ENCODE measurements at places on chromosomes 6 and 20.

GRCh38 chr6:14216946-14217684 is 99.5 kb downstream of the CD83 start:
- no peak for DNase-seq

DNA sequence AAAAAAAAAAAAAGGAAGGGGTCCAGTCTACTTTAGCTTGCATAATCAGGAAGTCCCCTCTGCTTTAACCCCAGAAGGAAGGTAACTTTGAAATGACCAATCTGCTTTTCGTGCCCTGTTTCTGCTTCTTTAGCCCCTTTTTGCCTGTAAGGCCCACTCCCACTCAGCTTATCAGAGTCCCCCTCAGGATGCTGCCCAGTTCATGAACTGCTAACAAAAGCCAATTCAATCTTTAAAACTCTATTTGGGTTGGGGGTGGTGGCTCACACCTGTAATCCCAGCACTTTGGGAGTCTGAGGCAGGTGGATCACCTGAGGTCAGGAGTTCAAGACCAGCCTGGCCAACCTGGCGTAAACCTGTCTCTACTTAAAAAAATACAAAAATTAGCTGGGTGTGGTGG is 12.3 kb downstream of the GHRH start:
- no peak for DNase-seq

DNA sequence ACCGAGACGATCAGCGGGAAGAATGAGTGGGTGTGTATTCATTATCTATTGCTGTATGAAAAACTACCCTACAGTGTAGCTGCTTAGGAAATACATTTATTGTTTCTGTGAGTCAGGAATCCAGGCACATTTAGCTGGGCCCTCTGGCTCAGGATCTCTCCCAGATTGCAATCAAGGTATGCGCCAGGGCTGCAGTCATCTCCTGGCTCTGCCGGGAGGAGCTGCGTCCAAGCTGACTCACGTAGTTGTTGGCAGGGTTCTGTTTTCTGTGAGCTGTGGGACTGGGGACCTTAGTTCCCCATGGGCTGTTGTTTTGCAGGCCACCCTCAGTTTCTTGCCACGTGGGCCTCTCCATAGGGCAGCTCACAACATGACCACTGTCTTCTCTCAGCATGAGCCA is 68.2 kb upstream of the FUCA2 start:
- DNase-seq = no peak

DNA sequence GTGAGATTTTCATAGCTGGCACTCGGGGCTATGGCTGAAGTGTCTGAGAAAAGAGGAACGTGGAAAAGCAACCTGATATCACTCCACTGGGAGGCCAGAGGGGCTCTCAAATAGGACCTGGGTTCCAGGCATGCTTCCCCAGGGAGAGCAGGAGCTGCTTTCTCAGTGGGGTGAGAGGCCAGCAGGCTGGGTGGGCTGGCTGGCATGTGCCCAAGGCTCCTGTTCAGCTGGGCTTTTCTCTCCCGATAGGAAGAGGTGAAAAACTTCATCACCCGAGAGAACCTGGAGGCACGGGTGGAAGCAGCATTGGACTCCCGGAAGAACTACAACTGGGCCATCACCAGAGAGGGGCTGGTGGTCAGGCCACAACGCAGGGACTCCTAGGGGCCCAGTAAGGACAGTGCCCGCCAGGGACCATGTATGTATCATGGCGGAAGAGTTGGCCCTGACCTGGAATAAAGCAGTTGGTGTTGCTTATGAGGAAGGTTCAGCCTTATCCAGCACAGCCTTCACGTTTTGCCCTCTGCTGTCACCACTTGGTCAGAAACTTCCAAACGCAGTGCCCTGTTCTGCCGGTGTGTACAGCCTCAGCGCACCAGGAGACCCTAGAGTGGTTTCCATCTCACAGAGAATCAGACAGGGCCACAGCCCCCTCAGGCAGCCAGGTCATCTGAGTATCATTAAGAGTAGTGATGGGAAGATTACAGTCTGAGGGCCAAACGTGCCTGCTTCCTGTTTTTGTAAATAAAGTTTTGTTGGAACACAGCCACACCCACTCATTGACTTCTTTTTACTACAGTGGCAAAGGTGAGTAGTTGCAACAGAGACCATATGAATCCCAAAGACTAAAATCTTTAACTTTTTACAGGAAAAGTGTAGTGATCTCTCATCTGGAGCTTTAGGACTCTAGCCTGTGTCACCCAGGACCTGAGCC is 1.9 kb downstream of the MRPS26 start:
- DNase-seq = no peak

DNA sequence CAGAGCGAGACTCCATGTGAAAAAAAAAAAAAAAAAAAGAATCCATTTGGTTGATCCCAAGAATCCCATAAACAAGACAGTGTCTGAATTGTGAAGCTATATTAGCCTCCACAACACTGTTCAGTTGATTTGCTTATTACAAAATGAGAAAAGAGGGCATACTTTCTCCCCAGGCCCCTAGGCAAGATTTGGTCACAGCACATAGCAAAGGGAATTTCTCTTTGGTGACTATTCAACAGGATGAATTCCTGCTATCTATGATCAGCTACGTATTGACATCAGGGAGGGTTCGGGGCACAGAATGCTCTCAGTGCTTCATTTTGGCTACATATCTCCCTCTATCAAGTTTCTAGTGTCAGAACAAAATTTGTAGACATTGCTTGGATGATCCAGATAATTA is 20.2 kb upstream of the SLC22A3 start:
- no peak for DNase-seq

- DNase-seq = no peak
Observed at GRCh38 chr20:19995220-19995863, 21.8 kb upstream of the NAA20 start.

- DNase-seq = no peak
Observed at GRCh38 chr6:103269581-103269980, 1590.1 kb downstream of the HACE1 start.

DNA sequence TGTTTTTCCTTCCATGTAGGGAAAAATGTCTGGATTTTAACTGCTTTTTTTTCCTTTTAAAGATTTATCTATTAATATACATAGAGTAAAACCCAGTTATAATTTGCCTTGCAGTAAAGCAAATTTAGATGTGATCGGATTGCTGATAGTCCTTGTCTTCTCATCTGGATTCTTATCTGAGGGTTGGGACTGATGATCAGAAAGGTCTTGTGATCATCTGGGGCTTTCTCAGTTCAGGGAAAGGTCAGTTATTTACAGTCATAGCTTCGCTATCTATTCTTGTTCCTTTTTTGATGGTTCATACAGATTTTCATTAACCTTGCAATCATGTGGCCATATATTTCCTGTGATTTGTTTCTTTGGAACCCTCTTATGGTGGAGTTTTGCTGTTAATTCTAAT is 63.8 kb upstream of the CLDN20 start:
- no peak for DNase-seq

- no peak for DNase-seq
Observed at GRCh38 chr6:29510202-29510601, 22.4 kb upstream of the MAS1L start.

DNA sequence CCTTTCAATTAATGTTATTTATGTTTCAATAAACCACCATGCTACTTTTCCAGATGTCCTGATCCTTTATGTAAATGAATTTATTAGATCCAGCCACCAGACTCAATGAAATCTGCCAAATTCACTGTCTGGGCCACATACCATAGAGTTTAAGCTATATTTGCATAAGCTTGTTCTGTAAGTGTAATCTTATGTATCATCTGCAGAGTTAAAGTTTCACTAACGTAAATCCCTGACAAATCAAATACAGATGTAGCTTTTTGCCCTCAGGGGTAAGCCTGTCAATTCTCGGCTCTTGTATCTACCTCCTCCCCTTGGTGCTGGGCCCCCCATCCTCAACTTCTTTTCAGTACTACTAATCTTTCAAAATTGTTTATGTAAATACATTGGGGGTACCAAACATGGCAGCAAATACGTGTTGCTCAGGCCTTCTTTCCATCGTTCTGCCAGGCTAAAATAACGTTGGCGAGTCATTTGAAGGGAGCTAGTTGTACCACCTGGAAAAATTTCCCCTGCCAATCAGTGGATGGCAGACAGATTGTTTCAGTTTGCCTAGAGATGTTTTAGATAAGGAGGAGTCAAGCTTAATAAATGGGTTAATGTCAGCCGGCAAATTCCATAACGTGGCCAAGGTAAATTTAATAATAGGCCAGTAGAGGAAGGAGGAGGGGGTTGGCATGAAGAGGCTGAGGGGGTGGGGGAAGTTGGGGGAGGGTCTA is 79.6 kb downstream of the RPS12 start:
- no peak for DNase-seq

- DNase-seq = no peak
Observed at GRCh38 chr6:149134511-149134933, 183.0 kb upstream of the TAB2 start.

GRCh38 chr6:106782536-106783285 is 153.3 kb downstream of the QRSL1 start:
- no peak for DNase-seq

DNA sequence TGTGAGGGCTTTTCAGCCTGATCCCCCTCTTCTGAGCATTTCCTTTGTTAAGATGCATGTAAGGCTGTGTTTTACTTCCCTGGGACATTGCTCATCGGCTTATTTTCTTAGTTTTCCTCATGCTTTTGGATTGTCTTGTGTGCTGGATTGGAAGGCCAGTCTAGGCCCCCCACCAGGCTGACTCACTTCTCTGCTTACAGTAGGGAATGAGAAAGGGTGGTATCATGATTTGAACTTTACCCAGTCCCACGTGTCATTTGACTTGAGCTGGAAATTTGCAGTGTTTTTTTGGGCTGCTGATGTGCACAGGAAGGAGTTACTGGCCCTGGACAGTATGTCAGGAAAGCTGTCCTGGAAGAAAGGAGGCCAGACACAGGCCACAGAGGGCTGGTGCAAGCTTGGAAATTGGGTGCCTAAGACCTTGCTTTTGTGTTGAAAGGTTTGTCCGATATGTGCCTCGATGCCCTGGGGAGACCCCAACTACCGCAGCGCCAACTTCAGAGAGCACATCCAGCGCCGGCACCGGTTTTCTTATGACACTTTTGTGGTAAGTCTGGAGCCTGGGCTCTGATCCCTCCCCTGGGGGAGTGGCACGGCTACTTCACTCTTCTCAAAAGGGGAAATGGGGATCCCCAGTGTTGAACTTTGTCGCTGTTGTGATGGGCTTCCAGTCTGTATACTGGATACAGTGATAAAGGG is 12.8 kb downstream of the RNF114 start:
- DNase-seq = no peak

- DNase-seq = no peak
Observed at GRCh38 chr6:39409889-39410288, 87.4 kb upstream of the KCNK16 start.

- DNase-seq = no peak
Observed at GRCh38 chr20:373171-373890, 7.2 kb upstream of the TRIB3 start.

GRCh38 chr6:166687879-166688205 is 60.8 kb upstream of the RPS6KA2 start:
- no peak for DNase-seq

GRCh38 chr20:36666181-36666740 is 20.3 kb upstream of the SLA2 start:
- DNase-seq = no peak

GRCh38 chr6:15580326-15580725 is 82.5 kb downstream of the DTNBP1 start:
- DNase-seq = no peak

GRCh38 chr20:19218411-19218810 is 6.0 kb downstream of the SLC24A3 start:
- no peak for DNase-seq

DNA sequence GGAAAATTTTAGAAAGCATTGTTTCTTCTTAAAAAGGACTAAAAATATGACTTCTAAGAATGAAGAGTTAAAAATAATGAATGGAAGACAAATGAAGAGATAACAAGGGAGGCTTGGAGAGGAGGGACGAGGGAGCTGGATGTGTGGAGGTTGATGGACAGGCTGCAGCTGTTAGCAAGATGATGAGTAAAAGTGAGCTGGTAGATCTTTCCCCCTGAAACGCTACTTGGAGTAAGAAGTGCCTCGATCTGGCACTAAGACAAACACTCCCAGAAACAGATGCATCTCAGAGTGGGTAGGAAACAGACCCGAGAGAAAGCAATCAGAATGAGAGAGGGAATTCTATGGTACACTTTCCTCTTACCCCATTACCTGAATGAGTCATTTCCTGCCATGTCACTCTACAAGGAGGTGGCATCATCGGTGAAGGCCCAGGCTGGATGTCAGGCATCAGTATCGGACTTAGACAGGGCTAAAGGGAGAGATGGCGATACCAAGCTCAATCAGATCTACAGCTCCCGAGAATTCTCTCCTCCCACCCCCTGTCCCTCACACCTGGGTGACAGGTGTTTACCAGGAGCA is 154.1 kb upstream of the BMP2 start:
- no peak for DNase-seq

- no peak for DNase-seq
Observed at GRCh38 chr6:84411060-84411629, 183.7 kb upstream of the CEP162 start.

DNA sequence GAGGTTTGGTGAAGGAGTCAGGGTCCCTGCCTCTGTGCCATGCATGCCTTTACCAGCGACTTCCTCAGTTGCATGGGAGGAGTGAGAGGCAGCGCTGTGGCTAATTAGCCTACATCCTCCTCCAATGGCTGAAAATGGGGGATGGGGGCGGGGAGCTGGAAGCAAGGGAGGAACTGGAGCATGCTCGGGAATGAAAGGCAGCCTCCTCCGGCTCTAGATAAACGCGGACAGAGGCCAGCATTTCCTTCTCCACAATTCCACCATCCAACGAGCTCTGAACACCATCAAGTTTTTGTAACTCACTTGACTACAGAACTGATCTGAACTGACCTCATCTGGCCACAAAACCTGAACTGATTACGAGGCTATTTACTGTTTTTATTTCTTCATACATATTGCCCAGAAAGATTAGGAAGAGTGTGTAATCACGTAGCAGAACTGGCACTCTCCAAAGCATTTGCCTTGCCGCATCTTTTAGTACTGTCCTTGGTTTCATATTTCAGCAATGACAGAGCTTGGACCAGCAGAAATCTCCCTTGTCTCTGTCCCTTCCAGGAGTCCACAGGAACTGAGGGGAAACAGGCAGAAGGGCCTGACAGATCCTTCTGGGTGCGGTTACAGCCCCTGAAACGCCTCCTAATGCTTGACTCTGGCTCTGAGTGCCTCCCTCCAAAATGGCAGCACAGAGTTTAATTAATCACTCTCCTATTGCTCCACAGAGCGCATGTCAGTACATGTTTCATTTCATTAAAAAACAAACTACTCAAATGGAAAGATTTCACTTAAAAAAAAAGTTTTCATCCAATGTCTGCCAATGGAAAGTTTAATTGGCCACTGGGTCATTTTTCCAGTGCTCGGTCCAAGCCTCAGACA is 58.2 kb upstream of the TRAF3IP2 start:
- no peak for DNase-seq

- DNase-seq = no peak
Observed at GRCh38 chr6:89302195-89302770, 12.8 kb downstream of the GABRR2 start.

- DNase-seq = no peak
Observed at GRCh38 chr6:118876198-118876597, 17.8 kb upstream of the ASF1A start.
